ENCODE measurements at places on chromosomes 7 and 10.

- DNase-seq = peak; percentile 88
Observed at GRCh38 chr10:31947144-31947926, 18.7 kb upstream of the ARHGAP12 start.

GRCh38 chr10:103145860-103146466 lies 47.1 kb downstream of the NT5C2 start:
- DNase-seq = peak; percentile 80

GRCh38 chr7:101915000-101915399 lies 97.6 kb downstream of the CUX1 start:
- DNase-seq = no peak

DNA sequence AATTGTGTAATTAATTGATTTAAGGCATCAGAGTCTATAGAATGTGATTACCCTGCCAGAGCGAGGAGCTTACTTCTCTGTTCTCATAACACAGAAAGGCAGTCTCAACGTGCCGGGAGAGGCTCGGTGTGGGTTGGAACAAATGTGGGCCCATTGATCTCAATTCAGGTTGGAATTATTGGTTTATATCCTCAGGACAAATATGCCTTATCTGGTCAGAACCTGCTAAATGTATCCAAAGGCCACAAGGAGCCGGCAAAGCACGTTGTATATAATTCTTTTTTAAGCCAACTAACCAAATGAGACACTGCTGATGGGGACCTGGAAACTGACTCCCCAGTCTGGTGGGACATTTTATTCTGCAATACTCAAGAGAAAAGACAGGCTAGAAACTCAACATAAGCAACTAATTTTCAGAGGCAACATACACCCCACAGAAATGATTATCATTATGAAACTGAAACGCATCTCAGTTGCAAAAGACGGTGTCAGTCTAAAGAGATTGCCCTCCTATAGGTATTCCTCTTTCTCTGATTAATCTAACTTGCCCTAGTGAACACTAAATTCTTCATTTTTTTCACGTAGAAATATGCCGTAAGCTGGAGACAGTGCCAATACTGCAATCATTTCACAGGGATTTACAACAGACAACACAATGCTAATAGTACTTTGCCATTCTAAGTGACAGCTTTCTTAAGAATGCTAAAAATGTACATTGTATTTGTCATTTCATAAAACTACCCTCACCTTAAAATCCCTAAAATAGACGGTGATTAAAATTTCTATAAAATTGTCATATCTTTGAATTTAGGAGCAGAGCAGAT lies 9.4 kb downstream of the EBF3 start:
- no peak for DNase-seq

DNA sequence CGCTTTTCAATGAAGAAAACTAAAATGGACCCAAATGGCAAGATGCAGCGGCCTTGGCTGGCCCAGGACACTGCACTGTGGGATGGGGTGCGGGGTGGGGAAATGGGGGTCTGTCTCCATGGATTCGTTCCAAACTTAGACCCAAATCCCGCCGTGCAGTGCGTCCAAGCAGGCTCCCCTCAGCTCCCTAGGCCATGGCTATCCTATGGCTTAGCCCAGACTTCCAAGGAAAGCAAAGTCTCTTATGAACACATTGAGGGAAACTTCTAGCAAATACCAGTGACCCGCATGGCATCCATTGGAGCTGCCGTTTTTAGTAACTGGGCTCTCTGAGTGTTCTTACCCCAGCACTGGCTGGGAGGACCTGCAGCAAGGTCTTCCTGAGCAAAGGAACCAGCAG lies 122.5 kb downstream of the EBF3 start:
- DNase-seq = no peak

All from umbilical cord (tissue), 2 donors.